ENCODE measurements at places on chromosomes 5 and 9. TPM values are rescaled to one million over a fixed set of nuclear protein-coding genes. Genes with fewer than 3 reads are reported as not detected.

The SEMA5A gene
- not detected for total RNA-seq

The ALDH7A1 gene
- not detected for total RNA-seq

The STKLD1 gene
- 0.93 TPM for total RNA-seq

The ADAM19 gene
- total RNA-seq, result 5.7 TPM

The HACD4 gene
- 2.9 TPM for total RNA-seq

The FAM221B gene
- total RNA-seq, result not detected

The SPATA31A3 gene
- total RNA-seq, result not detected

The GABBR2 gene
- 0.30 TPM for total RNA-seq

The PCDHB3 gene
- total RNA-seq, result not detected

The ALAD gene
- 18.1 TPM for total RNA-seq

The AGPAT2 gene
- 38.5 TPM for total RNA-seq

The PCDHGB7 gene
- total RNA-seq, result 10.4 TPM

The PCDHB6 gene
- not detected for total RNA-seq

The TMC1 gene
- not detected for total RNA-seq

The SLC34A1 gene
- not detected for total RNA-seq

The IL12B gene
- total RNA-seq, result not detected

Measured in Karpas-422 (cell line).